ENCODE measurements at places on chromosomes 4 and X.

DNA sequence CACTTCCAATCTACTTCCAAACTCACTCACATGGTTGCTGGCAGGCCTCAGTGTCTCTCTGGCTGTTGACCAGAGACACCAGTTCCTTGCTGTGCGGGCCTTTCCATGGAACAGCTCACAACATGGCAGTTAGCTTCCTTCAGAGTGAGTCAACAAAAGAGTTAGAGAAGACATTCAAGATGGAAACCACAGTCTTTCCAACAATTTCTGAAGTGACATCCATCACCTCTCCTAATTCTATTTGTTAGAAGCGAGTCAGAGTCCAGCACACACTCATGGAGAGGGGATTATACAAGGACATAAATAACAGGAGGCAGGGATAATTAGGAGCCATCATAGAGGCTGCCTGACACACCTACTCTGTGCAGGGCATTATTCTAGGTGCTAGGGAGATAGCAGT lies 62.5 kb upstream of the TMEM164 start:
- no peak for DNase-seq

DNA sequence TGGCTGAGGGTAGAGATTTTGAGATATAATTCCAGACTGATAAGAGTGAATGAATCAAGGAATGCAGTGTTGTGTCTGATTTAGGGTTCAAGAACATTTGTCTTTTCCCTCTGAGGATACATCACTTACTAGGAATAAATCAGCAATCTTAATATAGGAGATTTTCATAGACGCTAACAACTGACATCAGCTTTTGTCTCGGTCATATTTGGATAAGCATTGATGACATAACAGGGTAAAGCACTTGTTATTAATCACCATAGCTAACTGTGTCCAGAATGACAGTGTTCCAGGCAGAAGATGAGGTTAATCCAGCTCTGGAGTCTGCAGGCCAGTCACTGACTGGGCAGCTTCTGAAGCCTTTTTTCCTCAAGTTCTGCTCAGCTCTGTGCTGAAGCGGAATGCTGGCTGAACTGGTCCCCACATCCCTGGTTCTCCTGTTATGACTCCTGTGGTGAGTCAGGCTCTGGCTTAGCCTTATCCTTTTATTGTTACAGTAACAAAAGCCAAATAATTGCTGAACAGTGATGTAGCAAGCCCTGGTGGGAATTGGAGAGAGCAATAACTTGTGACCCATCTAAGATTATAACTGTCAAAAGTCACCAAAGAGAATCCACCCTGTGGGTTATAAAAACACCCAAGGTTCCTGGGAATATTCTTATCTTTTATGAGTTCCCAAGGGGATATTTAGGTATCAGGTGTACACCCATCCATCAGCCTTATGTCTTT lies 41.8 kb downstream of the FNIP2 start:
- no peak for DNase-seq

DNA sequence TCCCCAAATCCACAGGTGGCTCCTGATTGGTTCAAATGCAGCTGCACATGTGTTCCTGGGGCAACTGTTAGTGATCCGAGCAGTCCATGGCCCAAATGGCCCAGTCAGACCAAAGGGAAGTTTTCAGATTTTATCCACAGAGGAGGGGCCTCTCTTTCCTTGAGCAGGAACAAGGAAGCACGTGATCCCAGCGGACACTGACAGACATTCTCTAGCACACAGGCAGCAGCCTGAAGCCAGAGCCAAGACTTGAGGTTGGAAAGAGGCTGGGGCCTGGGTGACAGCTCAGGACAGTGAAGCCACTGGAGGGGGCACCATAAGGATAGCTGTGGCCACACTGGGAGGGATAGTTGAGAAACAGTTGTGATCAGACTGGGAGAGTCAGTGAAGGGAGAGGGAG lies 3.5 kb upstream of the ZFP92 start:
- DNase-seq: no peak

DNA sequence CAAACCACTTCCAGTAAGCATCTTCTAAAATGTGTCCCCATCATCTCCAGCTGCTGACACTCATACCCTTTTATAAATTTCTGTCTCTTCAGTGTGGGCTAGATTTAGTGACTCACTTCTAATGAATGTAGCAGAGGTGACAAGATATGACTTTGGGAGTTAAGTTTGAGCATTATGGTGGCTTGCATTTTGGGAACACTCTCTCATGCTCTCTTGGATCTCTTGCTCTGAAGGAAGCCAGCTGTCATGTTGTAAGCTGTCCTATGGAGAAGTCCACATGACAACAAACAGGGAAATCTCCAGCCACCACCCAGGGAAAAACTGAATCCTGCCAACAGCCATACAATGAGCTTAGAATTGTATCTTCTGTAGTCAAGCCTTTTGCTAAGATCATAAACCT lies 691.3 kb upstream of the PCDH7 start:
- DNase-seq: no peak

GRCh38 chr4:3047464-3048286 lies 26.7 kb downstream of the HTT-AS start:
- peak; percentile 68 for DNase-seq

DNA sequence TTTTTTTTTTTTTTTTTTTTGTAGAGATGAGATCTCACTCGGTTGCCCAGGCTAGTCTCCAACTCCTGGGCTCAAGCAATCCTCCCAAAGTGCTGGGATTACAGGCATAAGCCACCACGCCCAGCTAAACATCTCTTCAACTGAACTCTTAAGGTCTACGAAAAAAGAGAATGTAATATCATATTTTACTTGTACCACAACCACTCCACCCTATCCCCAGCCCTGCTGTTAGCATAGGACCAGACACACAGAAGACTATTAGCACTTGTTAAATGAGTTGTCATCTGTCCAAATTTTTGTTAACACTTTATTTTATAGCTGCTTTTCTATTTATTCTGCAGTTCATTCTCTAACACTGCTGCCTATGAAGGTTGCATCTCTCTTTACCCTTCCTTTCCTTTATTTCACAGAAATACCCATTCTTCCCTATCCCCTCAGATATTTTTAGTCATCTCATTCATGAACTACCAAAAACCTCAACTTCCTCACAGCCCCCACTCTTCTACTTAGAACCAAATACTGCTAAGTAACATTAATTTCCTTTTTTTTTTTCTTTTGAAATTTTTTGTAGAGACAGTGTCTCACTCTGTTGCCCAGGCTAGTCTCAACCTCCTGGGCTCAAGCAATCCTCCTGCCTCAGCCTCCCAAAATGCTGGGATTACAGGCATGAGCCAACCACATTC lies 10.1 kb downstream of the SNX12 start:
- DNase-seq: no peak

DNA sequence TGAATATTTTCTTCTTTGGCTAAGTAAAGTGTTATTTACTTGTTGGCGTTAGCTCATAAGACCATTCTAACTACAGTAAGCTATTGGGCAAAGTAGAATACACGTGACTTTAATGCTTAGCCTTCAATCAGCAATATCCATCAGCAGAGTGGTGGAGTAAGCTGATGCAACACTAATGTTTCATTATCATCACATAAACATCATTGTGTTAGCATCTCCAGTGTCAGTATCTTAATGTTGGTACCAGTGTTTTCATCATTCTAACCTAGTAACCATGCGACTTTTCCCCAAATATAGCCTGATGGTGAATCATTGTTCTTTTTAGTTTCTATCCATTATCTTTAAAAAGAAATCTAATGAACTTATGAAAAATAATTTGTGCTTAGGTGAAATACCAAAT lies 48.5 kb downstream of the APOOL start:
- DNase-seq: no peak

GRCh38 chr4:26647523-26648224 lies 63.8 kb downstream of the TBC1D19 start:
- DNase-seq: no peak

DNA sequence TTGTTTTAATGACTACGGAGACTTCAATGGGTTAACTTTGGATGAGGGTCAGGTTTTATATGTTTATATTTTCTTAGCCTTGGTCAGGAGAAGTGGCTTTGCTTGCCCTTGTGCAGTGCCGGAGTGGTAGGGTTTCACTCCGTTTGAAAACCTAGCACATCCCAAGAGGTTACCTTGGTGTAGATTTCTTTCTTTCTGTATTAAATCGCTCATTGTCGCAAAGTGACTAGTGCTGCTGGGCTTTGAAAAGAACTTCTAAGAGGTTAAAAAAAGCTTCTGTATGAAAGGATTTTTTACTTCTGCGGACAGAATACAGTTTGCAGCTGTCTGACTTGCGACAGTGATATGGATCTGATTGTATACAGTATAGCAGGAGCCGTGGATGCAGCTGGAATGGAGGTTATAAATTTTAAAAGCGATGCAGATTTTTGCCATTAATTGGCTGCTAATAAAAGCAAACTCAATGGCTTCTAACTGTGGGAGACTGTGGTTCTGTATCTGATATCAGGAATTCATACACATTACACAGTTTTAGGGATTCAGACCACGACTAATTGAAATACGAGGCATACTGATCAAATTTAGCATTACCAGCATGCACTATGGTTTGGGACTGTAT lies 340.9 kb upstream of the PITX2 start:
- no peak for DNase-seq

GRCh38 chrX:115581759-115582615 lies 21.0 kb downstream of the PLS3 start:
- no peak for DNase-seq

GRCh38 chr4:138802499-138802898 lies 213.1 kb upstream of the NOCT start:
- no peak for DNase-seq

GRCh38 chrX:108468486-108468885 lies 28.8 kb downstream of the COL4A5 start:
- no peak for DNase-seq

DNA sequence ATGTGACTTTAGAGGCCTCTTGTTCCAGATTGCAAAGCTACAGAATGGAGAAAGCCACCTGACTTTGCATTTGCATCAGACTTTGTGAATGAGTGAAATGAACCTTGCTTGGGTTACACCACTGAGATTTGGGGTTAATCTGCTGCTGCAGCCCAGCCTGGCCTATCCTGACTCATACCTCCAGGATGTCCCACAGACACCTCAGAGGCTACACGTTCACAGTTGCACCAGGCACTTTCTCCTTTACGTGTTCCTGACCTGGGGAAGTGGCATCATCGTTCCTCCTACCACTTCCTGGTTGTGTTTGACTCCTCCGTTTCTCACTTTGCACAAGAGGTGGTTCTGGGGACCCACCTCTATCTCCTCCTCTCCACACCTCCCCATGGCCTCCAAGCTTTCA lies 9.2 kb upstream of the SORCS2 start:
- DNase-seq: peak; percentile 37

GRCh38 chr4:183920512-183920911 lies 15.4 kb downstream of the STOX2 start:
- no peak for DNase-seq

DNA sequence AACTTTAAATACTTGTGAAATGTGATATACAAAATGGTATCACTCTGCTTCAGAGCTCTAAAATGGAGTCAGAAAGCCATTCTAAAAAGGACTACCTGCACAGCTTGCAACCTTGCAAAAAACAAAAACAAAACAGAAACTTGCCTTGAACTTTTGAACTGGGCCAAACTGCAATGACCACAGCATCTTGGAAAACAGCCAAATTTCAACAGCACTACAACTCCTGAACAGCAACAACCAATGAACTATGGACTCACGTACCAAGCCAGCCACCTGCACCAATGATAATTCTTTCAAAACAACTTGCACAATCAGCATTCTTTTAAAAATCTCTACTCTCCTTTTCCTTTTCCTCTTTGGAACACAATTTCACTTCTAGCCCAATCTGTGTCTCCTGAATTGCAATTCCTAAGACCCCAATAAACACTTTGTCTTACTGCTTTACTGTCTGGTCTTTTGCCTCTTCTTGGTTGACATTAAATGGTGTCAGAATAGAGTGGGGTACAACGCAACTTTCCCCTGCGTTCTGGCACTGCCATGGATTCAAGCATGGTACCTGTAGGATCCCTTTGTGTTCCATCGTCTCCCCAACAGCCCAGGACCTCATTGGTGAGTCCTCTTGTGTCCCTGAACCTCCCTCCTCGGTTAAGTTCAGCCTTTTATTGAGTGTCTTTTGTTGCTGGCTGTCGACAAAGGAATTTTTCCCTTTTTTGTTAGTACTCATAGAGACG lies 35.7 kb upstream of the FMR1 start:
- no peak for DNase-seq

DNA sequence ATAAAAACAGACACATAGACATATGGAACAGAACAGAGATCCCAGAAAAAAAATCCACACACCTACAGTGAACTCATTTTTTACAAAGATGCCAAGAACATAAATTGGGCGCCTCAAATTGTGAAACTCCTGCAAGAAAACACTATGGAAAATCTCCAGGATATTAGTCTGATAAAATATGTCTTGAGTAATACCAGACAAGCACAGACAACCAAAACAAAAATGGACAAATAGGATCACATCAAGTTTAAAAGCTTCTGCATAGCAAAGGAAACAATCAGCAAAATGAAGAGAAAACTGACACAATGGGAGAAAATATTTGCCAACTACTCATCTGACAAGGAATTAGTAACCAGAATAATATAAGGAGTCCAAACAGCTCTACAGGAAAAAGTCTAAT lies 337.3 kb upstream of the DIPK2B start:
- DNase-seq: no peak

DNA sequence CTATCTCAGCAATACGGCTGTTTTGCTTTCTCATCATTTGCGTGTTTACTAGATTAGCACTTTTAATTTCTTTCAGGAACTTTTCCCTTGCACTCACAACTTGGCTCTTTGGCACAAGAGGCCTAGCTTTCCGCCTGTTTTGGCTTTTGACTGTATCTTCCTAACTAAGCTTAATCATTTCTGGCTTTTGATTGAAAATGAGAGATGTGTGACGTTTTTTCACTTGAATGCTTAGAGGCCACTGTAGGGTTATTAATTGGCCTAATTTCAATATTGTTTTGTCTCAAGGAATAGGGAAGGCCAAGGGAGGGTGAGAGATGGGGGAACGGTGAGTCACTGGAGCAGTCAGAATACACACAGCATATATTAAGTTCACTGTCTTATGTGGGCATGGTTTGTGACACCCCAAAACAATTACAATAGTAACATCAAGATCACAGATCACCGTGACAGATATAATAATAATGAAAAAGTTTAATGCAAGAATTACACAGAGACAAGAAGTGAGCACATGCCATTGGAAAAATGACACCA lies 27.3 kb downstream of the MND1 start:
- no peak for DNase-seq

GRCh38 chr4:128582427-128582870 lies 227.1 kb upstream of the JADE1 start:
- DNase-seq: no peak

DNA sequence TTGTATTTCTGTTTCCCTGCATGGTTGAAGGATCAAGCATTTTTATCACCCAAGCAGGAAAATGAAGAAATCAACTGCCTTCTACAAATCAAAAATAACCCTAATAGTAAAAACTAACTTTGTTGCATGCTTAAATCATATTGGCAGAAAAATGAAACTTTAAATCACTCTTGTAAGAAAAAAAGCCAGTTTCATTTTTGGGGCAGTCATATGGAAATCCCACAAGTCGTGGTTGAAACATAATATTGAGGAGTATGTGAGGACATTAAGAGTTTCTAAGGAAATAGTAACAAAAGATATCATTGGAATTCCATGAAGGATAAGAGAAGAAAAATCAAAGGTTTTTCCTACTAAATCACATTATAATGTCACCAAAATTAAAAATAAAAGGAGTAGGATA lies 8.4 kb downstream of the TEC start:
- DNase-seq: no peak

GRCh38 chr4:174808119-174808518 lies 20.9 kb downstream of the GLRA3 start:
- no peak for DNase-seq

- no peak for DNase-seq
Measured at GRCh38 chr4:167233685-167234315, 494 bp downstream of the SPOCK3 start.

- DNase-seq: no peak
Measured at GRCh38 chr4:71141125-71141524, 147.7 kb downstream of the DCK start.
